ENCODE measurements at places on chromosomes 1 and 21.

DNA sequence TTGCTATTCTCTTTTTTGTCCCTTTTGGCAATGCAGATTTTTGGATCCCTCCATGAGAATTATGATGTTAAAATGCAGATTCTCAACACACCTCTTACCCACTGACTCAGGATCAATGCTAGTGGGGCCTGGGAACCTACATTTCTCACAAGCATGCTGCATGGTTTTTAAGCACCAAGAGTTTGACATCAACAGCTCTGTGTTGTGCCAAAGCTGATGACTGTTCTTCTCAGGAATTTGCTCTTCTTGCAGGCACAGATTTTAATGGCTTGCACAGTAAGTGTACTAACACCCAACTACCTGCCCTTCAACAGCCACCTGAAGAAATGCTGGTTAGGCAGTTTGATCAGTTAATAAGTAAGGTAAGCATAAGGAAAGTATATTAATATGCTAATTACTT lies 468.7 kb downstream of the PTBP2 start:
- DNase-seq, result no peak

DNA sequence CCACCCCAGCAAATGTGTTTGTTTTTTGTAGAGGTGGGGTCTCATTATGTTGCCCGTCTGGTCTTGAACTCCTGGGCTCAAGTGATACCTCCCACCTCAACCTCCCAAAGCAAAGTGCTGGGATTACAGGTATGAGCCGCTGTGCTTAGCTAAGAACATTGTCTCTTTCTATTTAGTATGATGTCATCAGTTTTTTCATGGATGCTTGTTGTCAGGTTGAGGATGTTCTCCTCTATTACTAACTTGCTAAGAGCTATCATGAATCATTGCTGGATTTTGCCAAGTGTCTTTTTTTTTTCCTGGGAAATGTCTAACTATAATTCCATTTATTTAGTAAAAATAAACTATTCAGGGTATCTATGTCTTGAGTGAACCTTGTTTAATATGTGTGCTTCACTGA lies 19.0 kb upstream of the MPC2 start:
- no peak for DNase-seq

DNA sequence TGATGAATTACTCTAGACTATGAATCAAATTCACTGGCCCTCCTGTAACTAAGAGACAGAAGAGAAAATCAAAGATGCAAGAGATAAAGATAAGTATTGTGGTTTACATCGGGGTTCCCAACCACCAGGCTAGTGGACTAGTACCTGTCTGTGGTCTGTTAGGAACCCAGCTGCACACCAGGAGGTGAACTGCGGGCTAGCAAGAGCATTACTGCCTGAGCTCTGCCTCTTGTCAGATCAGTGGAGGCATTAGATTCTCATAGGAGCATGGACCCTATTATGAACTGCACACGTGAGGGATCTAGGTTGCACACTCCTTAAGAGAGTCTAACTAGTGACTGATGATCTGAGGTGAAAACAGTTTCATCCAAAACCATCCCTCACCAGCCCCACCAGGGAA lies 58.9 kb upstream of the DUSP10 start:
- DNase-seq, result no peak

DNA sequence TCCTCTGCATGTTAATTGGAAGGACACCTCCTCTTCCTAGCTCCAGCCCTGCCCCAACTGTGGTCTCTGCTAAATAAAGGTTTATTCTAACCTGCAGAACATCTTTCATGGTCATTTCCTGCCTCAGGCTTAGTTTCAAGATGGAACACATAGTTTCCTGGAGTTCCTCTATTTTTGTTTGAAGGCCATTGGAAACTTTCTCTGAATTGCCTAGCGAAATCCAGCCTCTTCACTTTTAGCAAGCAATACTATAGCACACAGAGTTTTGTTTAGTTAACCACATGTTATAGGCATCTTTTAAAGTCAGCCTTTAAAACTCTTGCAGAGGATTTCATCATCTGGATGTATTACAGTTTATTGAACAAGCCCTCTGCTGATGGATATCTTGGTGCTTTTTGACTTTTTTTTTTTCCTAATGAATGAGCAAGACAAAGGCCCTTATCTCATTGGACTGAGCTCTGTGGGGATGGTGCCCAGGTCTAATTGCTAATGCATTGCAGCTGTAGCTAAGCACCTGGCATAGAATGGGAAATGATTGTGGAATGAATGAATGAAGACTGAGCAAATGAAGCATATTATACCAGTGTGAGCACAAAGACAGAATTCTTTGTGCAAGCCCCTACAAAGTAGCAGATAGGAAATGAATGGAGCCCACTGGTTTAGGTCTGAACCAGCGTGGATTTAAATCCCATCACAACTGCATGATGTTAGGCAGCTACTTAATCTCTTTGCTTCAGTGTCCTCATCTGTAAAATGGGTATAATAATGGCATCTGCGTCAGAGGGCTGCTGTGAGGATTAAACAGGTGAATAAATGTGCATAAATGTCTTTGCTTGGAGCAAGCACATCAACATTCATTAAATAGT lies 641 bp upstream of the CFAP107 start:
- DNase-seq, result no peak

Measured in NCI-H2227 treated with DMSO at 0.1 percent for 48 hours (cell line).